Left kidney (tissue), 8 donors: ENCODE measurements at places on chromosomes 2 and 18. TPM values are rescaled to one million over a fixed set of nuclear protein-coding genes. Genes with fewer than 3 reads are reported as not detected.

The SPHKAP gene
- 4.2 TPM for polyA plus RNA-seq

The AGXT gene
- polyA plus RNA-seq: 0.12 TPM

The ACSL3 gene
- 70.5 TPM for polyA plus RNA-seq

The RSAD2 gene
- polyA plus RNA-seq: 5.3 TPM

The CD8B2 gene
- polyA plus RNA-seq: 0.23 TPM

The DLX1 gene
- 0.43 TPM for polyA plus RNA-seq

The DBI gene
- polyA plus RNA-seq: 219 TPM

The NOL4 gene
- 2.8 TPM for polyA plus RNA-seq

The SLC19A3 gene
- 10.7 TPM for polyA plus RNA-seq

The NEB gene
- polyA plus RNA-seq: 30.6 TPM

The CXCR1 gene
- polyA plus RNA-seq: not detected

The STON1 gene
- polyA plus RNA-seq: 39.3 TPM

The SPEG gene
- polyA plus RNA-seq: 10.8 TPM

The KRTCAP3 gene
- 10.7 TPM for polyA plus RNA-seq

The SRD5A2 gene
- polyA plus RNA-seq: 0.13 TPM

The LHCGR gene
- 0.37 TPM for polyA plus RNA-seq

The ERFE gene
- polyA plus RNA-seq: 7.2 TPM

The TEX44 gene
- not detected for polyA plus RNA-seq

The TAF4B gene
- polyA plus RNA-seq: 5.6 TPM

The POTEI gene
- 0.08 TPM for polyA plus RNA-seq

The CDH19 gene
- polyA plus RNA-seq: 0.22 TPM

The CYS1 gene
- polyA plus RNA-seq: 83.0 TPM

The DLGAP1 gene
- polyA plus RNA-seq: 6.2 TPM

The NT5C1B gene
- 1.5 TPM for polyA plus RNA-seq

The LYPD6 gene
- polyA plus RNA-seq: 18.8 TPM

The BOLL gene
- 0.22 TPM for polyA plus RNA-seq

The DSG3 gene
- polyA plus RNA-seq: not detected

The C2orf80 gene
- polyA plus RNA-seq: 0.25 TPM

The STK39 gene
- polyA plus RNA-seq: 37.7 TPM

The MTHFD2 gene
- polyA plus RNA-seq: 31.7 TPM

The RAPGEF4 gene
- polyA plus RNA-seq: 13.4 TPM

The CD302 gene
- polyA plus RNA-seq: 13.2 TPM

The ZNF2 gene
- 9.0 TPM for polyA plus RNA-seq

The COL3A1 gene
- 914 TPM for polyA plus RNA-seq

The UGT1A10 gene
- not detected for polyA plus RNA-seq

The ANTXR1 gene
- 82.4 TPM for polyA plus RNA-seq

The COBLL1 gene
- 142 TPM for polyA plus RNA-seq

The FARSB gene
- 30.3 TPM for polyA plus RNA-seq

The ECEL1 gene
- polyA plus RNA-seq: 12.4 TPM

The INO80C gene
- polyA plus RNA-seq: 31.2 TPM

The PJVK gene
- 19.3 TPM for polyA plus RNA-seq

The FTCDNL1 gene
- 1.2 TPM for polyA plus RNA-seq

The FAP gene
- polyA plus RNA-seq: 12.8 TPM

The VSNL1 gene
- polyA plus RNA-seq: 4.4 TPM

The C2orf72 gene
- polyA plus RNA-seq: 4.0 TPM

The UGT1A4 gene
- polyA plus RNA-seq: not detected

The MRO gene
- polyA plus RNA-seq: 2.2 TPM

The ACTG2 gene
- polyA plus RNA-seq: 0.40 TPM

The LRRC30 gene
- polyA plus RNA-seq: 0.40 TPM

The PRPF40A gene
- polyA plus RNA-seq: 165 TPM

The ANKRD44 gene
- 15.5 TPM for polyA plus RNA-seq

The NPC1 gene
- 25.3 TPM for polyA plus RNA-seq

The GNAL gene
- 4.9 TPM for polyA plus RNA-seq

The NEU4 gene
- polyA plus RNA-seq: 1.2 TPM

The EGR4 gene
- not detected for polyA plus RNA-seq

The CREG2 gene
- polyA plus RNA-seq: 0.65 TPM

The HOXD13 gene
- 0.20 TPM for polyA plus RNA-seq
